NCI-H146 (cell line): ENCODE measurements at places on chromosomes 11 and 22.

DNA sequence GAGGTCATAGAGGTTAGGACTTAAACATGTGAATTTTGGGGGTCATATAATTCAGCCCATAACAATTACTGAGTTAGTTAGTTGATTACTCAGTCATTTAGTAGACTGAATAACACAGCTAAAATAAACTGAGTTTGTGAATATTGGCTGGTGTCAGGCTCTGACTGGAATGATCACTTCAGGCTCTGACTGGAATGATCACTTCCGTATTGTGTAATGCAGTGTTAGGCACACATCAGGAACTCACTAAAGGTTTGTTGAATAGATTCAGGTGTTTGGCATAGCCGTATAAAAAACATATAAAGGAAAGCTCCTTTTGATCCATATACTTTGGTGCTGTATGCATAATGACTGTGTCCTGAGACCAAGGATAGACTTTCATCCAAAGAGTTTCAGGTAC, 610.5 kb downstream of the INSC start:
- DNase-seq, result no peak

- no peak for DNase-seq
Measured at GRCh38 chr11:86460461-86461385, 86.0 kb downstream of the CCDC81 start.

GRCh38 chr22:39913321-39913720, 12.4 kb downstream of the GRAP2 start:
- DNase-seq, result no peak

DNA sequence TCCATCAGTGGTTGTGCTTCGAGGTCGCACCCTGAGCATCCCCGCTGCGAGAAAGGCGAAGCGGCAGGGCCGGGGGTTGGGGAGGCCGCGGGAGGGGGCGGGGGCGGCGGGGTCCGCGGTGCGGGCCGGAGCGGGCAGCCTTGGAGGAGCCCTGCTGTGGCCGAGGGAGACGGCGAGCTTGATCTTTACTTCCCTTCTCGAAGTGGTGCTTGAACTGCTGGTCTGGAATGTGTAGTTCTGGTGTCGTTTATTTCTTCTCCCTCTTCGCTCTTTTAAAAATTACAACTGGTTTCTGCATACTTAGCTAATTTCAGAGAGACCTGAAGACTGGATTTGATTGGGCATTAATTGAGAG, 1.1 kb downstream of the APLP2 start:
- DNase-seq, result no peak

- DNase-seq, result no peak
Measured at GRCh38 chr11:117930668-117931330, 1.6 kb upstream of the TMPRSS13 start.

GRCh38 chr22:37967637-37968451, 14.3 kb downstream of the POLR2F start:
- DNase-seq, result peak; percentile 18

DNA sequence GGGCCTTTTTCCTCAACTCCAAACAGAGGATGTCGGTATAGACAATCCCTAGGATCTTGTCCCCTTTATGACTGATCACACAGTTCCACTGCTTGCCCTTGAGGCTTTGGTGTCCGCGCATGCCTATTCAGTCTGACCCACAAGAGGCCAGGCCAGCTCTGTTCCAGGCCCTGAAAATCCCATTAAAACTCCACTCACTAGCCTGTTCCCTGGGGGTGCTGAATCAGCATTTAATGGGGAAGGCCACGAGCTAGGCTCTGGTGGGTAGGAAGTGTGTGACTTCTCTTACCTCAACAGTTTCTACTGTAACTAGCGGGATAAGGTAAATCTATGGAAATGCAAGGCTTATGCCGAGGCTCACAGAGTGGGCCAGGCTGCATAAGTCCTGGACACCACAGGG, 117.7 kb downstream of the PTPRJ start:
- no peak for DNase-seq

- no peak for DNase-seq
Measured at GRCh38 chr22:43343670-43344519, 723 bp upstream of the SCUBE1 start.

GRCh38 chr11:2443881-2444820, at the start of gene TRPM5:
Gene TRPM5, minus strand, starts transcription at chr11:2444514. Its CDS starts 21,478 bp downstream, at chr11:2423036.
- DNase-seq, result peak; percentile 90

- peak; percentile 52 for DNase-seq
Measured at GRCh38 chr11:64843686-64844329, 645 bp downstream of the CDC42BPG start.

DNA sequence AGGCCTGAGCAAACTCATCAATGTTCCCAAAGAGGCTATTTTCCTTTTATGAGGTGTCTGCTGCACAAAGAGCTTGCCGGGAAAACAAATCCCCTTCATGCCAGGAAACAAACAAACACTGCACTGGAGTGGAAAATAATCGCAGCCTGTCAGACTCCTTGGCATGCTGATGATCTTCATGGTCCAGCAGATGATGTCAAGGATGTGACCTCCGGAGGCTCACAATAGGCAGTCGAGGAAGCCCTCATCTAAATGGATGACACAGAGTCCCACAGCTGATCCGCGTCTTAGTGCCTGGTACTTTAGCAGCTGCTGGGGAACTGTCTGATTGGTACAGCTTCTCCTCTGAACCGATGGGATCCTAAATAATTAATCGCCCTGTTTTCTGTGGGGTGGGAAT, 187.6 kb downstream of the TENM4 start:
- no peak for DNase-seq

DNA sequence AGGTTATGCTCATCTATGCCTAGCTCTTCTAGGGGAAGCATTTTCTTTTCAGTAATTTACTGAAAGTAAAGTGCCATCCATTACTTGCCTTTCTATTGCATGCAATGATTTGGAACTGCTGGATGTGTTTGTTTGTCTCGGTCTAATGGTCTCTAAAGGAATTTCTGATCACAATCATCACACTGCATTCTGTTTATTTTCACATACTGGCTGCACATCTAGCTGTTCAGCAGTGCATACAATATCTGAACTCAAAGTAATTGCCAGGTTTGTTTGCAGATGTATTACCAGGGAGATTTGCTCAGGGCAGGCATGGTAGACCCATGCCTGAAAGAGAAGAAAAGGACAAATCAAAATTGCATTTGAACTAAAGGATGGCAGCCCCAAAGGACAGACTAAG, 36.4 kb upstream of the CWF19L2 start:
- DNase-seq, result peak; percentile 6

DNA sequence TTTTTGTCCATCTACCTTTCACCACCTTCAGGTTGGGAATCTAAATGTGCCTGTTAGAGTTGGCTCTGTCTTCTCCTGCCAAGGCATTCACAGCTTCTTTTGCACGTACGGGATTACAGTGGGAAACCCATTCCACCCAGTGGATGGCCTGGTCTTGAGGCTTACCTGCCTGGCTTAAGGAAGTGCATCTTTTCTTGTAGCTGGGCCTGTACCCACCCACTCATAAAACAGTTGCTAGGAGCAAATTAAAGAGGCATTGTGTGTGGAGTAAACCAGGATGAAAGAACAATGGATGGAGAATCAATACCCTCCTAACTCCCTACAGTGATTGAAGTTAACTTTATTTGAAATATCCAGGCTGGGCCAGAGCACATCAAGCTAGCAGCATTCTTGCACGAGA, 71.6 kb downstream of the TEAD1 start:
- DNase-seq, result peak; percentile 49

DNA sequence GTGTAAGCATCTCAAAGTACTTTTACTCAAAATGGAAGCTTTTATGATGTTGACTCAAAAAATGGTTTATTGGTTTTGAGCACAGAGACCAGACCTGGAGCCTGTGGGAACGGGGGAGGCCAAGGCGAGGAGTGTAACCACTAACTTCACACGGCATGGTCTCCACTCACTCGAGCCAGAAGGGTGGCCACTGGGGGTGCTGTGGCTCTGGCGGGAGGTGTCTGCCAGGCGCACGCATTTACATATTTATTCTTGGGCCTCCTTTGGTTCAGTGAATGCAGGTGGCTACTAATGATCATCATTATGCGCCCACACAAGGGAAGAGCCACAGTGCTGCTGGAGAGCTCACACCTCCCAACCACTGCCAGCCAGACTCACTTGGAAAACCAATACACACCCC, 64.6 kb downstream of the FLRT1 start:
- DNase-seq, result peak; percentile 88

GRCh38 chr22:33896154-33896553, 24.1 kb downstream of the LARGE1 start:
- no peak for DNase-seq

DNA sequence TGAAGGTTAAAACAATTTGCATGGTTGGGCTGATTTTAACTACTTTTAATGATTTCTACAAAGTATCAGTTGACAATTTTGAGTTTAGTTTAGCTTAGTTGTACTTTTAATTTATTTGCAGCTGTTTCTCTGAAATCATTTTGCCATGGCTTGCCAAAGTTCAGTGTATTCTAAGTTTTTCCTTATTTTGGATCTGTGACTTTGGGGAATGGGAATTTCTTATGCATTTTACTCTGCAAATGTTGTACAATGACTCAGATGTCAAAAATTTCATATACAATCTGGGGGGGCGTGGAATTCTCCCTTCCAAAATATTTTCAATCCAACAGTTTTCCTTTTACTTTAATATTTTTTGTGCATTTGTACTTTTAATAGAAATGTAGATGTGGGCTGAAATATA, 8.9 kb upstream of the DCHS1 start:
- DNase-seq, result no peak

DNA sequence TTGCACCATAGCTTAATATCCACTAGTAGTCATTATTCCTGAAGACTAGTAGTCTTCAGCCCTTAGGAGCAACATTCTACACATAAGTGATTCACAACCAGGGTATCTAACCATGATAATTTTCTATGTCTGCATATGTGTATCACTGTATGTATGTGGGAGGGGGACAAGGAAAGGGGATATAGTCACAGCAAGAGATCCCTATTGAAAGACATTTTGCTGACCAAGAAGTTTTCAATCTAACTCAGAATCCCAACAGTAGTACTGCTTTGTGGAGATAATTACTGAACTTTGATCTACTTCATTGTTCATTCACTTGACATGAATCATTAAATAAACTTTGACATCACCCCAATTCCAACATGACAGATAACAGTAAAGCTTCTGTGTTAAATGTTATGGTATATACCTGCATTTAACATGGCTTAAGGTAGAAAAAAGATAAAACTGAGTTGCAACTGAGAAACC, 10.3 kb downstream of the PIK3C2A start:
- no peak for DNase-seq

DNA sequence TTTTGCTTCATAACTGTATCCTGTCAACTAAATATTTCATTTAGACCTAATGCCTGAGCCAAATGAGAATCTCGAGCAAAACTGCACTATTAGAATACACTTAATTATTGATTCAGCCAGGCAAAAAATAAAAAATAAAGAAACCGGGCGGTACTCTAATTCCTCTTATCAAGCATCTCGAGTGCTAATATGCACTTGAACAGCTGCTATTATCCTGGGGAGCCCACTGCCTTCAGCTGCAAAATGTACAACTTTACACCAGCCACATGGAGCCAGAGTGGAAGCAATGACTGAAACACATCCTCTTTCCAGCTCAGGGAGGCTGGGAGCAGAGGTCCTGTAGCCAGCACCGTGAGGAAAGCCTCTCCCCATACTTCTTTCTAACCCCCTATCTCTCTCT, 390.0 kb upstream of the CADM1 start:
- DNase-seq, result no peak

DNA sequence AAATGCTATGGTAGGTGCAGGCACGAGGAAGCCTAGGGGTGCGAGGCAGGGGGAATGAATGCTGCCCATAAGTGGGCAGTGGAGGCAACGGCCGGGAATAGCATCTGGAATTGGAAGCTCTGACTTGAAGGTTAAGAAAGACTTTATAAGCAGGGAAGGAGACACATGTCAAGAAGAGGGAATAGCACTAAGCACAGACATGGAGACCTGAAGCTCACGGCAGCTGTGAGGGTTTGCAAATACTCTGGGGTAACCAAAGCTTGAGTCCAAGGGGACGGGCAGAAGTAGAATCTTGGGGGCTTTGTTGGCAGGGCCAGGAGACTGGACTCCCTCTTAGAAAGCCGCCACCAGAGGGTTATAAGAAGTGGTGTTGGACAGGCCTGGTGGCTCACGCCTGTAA, 112.6 kb downstream of the CEP164 start:
- DNase-seq, result no peak

- DNase-seq, result no peak
Measured at GRCh38 chr11:1826552-1827094, 8.2 kb upstream of the SYT8 start.

GRCh38 chr11:20258376-20258895, 98.2 kb upstream of the DBX1 start:
- no peak for DNase-seq

DNA sequence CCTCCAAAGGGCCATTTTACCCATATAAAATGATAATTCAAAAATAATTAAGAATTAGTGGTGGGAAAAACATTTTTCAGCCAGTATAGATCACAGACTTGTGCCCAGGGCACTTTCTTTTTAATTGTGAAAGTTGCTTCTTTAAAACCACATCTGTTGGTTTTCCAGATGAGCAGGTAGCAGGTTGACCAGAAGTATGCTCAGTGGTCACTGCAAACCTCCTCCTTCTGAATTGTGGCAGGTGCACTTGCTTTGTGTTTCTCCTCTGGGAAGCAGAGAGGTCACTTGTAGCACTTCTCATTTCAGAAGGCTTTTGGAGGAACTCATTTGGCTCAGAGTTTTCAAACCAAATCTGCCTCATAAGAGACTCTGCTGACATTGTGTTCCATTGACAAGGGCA, 24.6 kb upstream of the CWF19L2 start:
- DNase-seq, result no peak

DNA sequence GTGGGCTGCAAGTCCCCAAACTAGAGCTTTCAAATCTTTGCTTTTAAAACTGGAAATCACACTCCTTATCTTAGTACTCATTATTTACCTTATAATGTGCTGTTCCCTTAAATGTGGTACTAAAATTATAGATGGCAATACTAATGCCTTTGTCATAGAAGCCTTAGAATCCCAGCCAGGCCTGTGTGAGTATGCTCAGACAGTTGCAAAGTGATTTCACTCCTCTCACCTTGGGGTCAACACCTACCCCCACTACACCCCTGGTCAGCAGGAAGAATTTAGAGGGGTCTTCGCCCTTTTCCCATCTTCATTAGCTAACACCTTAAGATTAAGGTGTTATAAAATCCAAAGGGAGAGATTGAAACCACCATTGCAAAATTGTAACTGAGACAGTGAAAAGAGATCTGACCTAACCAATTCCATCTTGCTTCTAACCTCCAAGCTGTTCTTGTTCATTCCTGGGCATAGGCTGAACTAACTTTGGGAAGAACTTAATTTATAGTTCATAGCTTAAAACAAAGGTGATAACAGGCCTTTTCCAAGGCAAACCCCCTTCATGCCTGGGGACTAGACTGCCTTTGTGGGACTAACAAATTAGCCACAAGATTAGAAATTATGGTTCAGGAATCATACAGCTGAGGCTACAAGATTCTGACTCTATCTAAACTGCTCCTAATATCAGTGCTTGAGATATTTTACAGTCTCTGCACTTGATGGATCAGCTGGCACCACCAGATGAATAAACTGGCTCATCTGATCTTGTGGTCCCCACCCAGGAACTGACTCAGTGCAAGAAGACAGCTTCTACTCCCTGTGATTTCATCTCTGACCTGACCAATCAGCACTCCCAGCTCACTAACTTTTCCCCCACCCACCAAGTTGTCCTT, 10.4 kb upstream of the MRPL17 start:
- no peak for DNase-seq
